Activated naive CD4-positive, alpha-beta T cell treated with anti-CD3 and anti-CD28 coated beads for 36 hours (primary cell): ENCODE measurements at places on chromosomes 12 and 14. TPM values are rescaled to one million over a fixed set of nuclear protein-coding genes. Genes with fewer than 3 reads are reported as not detected.

DNA sequence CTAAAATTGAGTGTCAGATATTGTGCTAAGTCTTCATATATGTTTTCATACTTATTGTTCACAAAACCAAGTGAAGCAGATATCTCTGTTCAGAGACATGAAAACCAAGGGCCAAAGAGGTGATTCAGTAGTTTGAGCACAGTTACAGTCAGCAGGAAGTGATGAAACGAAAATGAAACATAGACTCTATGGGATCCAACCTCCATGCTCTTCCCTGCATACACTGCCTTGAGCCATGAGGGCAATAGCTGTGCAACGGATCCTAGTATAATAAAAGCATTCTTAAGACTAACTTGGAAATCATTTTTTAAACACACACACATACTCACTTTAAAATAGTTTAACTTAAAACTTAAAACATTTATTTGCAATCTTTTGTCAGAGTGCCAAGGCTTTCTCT lies 27.9 kb downstream of the ESR2 start:
- no peaks in the 10 kb centered on the region for H3K27me3 ChIP-seq
- H3K4me1 ChIP-seq: peaks cover 12% of the 10 kb centered on the region
- H3K27ac ChIP-seq: no peak overlapping the region
- no peak for DNase-seq

Gene NPC2
- total RNA-seq: 38.0 TPM

Gene TEX22
- total RNA-seq: 2.6 TPM

- peaks cover 34% of the 10 kb centered on the region for H3K4me1 ChIP-seq
- H3K27me3 ChIP-seq: peaks cover 6% of the 10 kb centered on the region
- peak overlapping the region; percentile 79 for H3K4me3 ChIP-seq
- no peak overlapping the region for H3K27ac ChIP-seq
Observed at GRCh38 chr12:128823216-128823915, 392 bp downstream of the SLC15A4 start.

DNA sequence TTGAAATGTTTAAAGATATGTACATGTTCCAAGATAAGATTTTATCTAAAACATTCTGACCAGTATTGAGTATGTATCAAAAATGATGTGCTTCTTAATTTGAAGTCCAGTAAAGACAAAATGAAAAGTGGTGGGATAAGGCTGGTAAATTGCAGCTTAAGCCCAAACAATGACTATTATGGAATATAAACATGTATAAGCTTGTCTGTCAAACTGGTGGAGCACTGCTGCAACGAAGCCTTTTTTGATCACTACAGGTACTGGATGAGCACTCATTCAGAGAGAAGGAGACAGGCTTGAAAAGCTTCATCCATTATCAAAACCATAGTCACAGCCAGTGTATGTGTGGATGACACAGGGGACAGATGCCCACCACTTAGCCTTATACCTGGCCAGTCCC lies 138.4 kb downstream of the ATP23 start:
- H3K4me3 ChIP-seq: no peak overlapping the region
- no peaks in the 10 kb centered on the region for H3K27me3 ChIP-seq
- H3K36me3 ChIP-seq: no peaks in the 10 kb centered on the region
- H3K4me1 ChIP-seq: no peaks in the 10 kb centered on the region
- H3K27ac ChIP-seq: no peak overlapping the region

Gene RNASE2
- total RNA-seq: not detected

DNA sequence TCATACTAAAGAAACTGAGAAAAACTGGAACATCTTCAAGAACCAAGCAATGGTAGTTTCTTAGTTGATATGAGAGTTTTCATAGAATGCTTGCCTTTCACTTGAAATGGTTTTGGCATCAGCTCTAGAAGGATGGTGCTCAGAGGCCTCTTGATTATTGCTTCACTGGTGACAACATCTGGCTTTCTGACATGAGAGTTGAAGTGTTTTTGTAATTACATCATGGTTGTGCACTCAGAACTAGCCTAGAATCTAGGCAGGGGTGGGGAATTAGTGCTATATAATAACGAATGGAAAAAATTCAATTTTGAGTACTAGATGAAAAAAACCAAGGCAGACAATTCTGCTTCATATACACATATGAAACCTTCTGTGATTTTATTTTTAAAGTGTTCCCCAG lies 172.8 kb upstream of the LMNTD1 start:
- H3K4me3 ChIP-seq: no peak overlapping the region
- DNase-seq: no peak
- no peaks in the 10 kb centered on the region for H3K4me1 ChIP-seq
- H3K36me3 ChIP-seq: no peaks in the 10 kb centered on the region
- H3K27ac ChIP-seq: no peak overlapping the region
- H3K27me3 ChIP-seq: no peaks in the 10 kb centered on the region

Gene C12orf50
- total RNA-seq: 0.07 TPM

DNA sequence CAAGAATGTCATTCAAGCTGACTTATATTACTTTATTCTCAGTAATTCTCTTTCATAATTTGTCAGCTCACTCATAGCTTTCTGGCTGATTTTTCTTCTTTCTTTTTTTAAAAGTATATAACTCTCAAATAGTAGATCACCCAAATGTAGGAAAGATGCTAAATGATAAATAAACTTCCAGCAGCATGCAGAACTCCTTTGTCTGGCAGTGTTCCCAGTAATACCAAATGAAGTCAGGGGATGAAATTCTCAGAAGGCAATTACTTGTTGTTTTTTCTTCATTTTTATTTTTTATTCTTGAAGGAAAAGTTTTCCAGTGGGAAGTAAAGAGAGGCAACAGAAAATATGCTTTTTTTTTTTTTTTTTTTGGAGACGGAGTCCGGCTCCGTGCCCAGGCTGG lies 133.3 kb upstream of the SLCO1C1 start:
- DNase-seq: no peak
- no peak overlapping the region for H3K4me3 ChIP-seq
- no peak overlapping the region for H3K27ac ChIP-seq

DNA sequence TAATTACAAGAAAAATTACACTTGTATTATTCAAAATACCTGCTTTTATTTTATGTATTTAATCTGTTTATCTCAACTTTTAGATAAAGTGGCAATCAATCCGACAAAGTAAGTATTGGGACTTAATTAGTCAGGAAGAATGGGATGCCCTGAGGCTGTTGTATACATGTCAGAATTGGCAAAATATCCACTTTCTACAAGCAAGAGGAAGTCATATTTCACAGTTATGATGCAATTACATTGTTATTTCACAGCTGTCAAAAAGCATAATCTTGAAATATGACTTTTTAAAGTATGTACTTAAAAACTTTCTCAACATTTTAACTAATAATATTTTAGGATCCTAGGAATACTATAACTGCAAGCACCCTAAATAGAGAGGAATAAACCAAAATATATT lies 357.1 kb upstream of the MGAT4C start:
- H3K27me3 ChIP-seq: no peaks in the 10 kb centered on the region
- H3K4me1 ChIP-seq: no peaks in the 10 kb centered on the region
- no peak overlapping the region for H3K27ac ChIP-seq
- H3K36me3 ChIP-seq: no peaks in the 10 kb centered on the region

GRCh38 chr12:3717283-3717898 lies 35.5 kb downstream of the CRACR2A start:
- no peak overlapping the region for H3K27ac ChIP-seq
- no peaks in the 10 kb centered on the region for H3K27me3 ChIP-seq
- DNase-seq: no peak
- peaks cover 8% of the 10 kb centered on the region for H3K4me1 ChIP-seq

- H3K27ac ChIP-seq: no peak overlapping the region
- no peak overlapping the region for H3K4me3 ChIP-seq
- H3K27me3 ChIP-seq: no peaks in the 10 kb centered on the region
- no peaks in the 10 kb centered on the region for H3K4me1 ChIP-seq
- H3K36me3 ChIP-seq: no peaks in the 10 kb centered on the region
- DNase-seq: no peak
Observed at GRCh38 chr14:38761033-38761432, 342.0 kb downstream of the SEC23A start.

DNA sequence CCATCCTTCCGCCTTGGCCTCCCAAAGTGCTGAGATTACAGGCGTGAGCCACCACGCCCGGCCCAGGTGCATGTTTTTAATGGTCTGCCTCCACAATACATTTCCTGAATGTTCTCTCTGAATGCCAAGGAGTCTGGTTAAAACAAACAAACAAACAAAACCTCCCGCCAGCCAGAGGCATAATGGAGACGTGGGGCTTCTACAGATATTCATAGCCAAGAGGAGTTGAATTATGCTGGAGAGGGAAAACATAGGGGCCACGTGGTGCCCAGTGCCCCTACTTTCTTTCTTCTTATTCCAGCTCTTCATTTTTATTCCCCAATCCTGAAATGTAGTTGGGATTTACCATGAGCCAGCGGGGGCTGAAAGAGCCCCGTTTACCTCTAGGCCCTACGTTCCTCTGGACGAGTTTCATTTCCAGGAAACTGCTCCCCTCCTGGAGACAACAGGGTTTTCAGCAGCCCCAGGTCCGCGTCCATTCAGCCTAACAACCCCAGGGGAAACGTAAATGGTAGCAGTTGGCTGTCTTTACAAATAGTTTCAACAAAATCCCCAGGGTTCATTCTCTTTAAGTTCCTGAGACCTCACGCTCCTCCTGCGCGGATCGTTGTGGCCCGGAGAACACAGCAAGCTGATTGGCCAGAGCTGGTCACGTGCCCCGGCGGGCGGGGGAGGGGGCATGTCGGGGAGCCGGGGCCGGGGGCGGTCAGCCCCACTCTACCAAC lies 108.5 kb upstream of the ESRRB start:
- peaks cover 14% of the 10 kb centered on the region for H3K27me3 ChIP-seq
- peak overlapping the region; percentile 35 for H3K4me3 ChIP-seq
- H3K27ac ChIP-seq: no peak overlapping the region
- H3K4me1 ChIP-seq: peaks cover 4% of the 10 kb centered on the region

Gene PTPN21
- total RNA-seq: 0.17 TPM

- peaks cover 50% of the 10 kb centered on the region for H3K4me1 ChIP-seq
- H3K4me3 ChIP-seq: no peak overlapping the region
- H3K27ac ChIP-seq: no peak overlapping the region
- DNase-seq: no peak
Observed at GRCh38 chr12:132505852-132506219, 15.9 kb downstream of the FBRSL1 start.

GRCh38 chr14:45048385-45048784 lies 35.5 kb upstream of the PRPF39 start:
- H3K27me3 ChIP-seq: no peaks in the 10 kb centered on the region
- H3K36me3 ChIP-seq: peaks cover 14% of the 10 kb centered on the region
- no peak overlapping the region for H3K4me3 ChIP-seq

DNA sequence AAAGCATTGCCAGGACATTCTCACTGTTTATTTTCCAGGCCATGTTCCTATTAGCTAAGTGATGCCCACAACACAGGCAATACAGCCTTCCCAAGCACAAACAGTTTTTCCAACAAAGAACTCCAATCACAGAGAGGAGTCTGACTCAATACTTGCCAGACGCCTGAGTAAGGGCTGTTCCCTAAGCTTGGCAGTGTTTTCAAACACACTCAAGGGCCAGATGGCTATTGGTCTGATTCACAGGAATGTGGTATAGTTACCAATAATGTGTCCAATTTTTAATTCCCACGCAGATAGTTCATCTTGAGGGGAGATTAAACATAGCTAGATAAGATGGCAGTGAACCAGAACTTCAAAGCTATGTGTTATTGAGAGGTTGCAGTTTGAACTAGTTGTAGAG lies 381.0 kb downstream of the SNAPC1 start:
- no peaks in the 10 kb centered on the region for H3K36me3 ChIP-seq
- no peak for DNase-seq
- no peak overlapping the region for H3K4me3 ChIP-seq
- H3K27ac ChIP-seq: no peak overlapping the region

GRCh38 chr12:46562625-46563225 lies 190.2 kb upstream of the SLC38A2 start:
- H3K27me3 ChIP-seq: no peaks in the 10 kb centered on the region
- no peak overlapping the region for H3K4me3 ChIP-seq
- H3K36me3 ChIP-seq: peaks cover 4% of the 10 kb centered on the region
- DNase-seq: no peak

DNA sequence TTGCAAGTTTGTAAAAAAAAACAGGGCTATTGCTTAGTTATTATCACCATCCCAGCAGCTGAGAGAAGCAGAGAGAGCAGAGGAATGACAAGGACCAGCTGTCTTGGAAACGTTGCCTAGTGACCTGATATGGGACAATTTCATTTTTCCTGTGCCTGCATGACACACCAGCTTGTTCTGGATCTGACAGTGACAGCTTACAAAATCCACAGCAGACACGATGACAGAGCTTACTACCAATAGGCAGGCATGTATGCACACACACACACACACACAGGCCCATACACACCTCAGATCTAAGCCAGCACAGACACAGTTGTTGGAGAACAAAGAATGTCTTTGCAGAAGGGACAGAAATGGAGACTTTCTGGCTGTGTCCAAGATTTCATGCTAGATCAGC lies 25.4 kb downstream of the HSPB8 start:
- no peaks in the 10 kb centered on the region for H3K4me1 ChIP-seq
- DNase-seq: no peak
- no peak overlapping the region for H3K27ac ChIP-seq
- H3K4me3 ChIP-seq: no peak overlapping the region
- H3K27me3 ChIP-seq: no peaks in the 10 kb centered on the region
- H3K36me3 ChIP-seq: no peaks in the 10 kb centered on the region

Gene CLEC9A
- total RNA-seq: not detected

DNA sequence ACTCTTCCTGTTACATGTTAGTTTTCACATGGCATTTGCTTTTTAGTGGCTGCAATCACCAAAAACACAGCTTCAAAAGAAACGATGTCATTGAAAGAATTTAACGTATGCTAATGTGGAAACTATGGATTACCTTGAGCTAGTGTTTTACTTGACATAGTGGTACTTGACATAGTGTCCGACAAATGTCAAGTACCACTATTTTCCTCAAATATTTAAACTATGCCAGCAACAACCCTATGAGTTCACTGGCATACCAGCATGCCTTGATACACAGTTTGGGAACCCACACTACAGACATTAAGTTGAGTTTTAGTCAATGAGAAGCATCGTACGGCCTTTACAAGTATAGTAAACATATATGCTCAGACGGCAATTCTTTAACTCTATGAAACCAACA lies 560.3 kb downstream of the GALC start:
- H3K4me3 ChIP-seq: no peak overlapping the region
- H3K27me3 ChIP-seq: no peaks in the 10 kb centered on the region
- no peaks in the 10 kb centered on the region for H3K36me3 ChIP-seq
- no peaks in the 10 kb centered on the region for H3K4me1 ChIP-seq

Gene JPH4
- total RNA-seq: 0.05 TPM

DNA sequence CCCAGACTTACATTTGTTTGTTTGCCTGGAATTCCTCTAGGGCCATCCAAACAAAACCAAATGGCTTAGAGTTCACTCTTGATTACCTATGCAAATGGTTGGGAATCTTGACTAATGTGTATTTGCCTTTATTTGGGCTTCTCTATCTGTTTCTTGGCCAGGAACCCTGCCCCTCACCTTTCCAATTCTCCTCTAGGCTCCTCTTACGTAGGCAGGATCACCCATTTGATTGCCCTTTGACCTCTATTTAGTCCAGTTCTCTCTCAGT lies 123.0 kb upstream of the DYRK2 start:
- peaks cover 10% of the 10 kb centered on the region for H3K4me1 ChIP-seq
- H3K36me3 ChIP-seq: no peaks in the 10 kb centered on the region

- no peaks in the 10 kb centered on the region for H3K36me3 ChIP-seq
- no peak overlapping the region for H3K4me3 ChIP-seq
- DNase-seq: no peak
- peaks cover 10% of the 10 kb centered on the region for H3K27me3 ChIP-seq
- H3K27ac ChIP-seq: no peak overlapping the region
Observed at GRCh38 chr14:99785426-99785825, 7.8 kb upstream of the EML1 start.
